ENCODE measurements at places on chromosomes 5 and 9.

DNA sequence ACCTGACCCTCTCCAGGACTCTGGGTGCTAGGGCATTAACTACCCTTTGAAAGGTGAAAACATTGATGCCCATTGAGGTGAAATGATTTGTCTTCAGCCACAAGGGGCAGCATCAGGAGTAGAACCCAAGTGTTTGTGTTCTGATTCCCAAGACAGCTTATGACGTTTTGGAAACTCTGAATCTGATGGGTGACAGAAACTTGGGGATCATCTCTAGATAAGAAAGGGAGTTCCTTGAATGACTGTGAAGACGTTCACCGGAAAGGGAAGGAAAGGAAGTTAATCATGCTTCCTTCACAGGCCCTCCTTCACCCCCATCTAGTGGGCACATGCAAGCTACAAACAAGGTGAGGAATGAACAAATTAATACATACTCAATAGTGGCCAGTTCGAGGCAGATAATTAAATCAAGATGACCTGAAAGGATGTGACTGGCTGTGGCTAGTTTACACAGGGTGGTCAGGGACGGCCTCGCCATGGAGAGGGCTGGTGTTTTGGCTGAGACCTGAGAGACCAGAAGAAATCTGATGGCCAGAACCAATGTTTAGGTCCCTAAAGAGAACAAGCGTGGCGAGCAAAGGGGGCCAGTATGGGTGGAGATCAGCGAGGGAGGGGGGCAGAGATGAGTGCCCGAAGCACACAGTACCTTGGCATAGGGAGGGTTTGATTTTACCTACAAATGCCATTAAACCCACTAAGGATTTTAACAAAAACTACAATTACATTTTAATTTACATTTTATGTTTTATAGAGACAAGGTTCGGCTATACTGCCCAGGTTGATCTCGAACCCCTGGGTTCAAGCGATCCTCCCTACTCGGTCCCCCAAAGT, 937 bp upstream of the SLC26A2 start:
- peak; percentile 49 for DNase-seq

DNA sequence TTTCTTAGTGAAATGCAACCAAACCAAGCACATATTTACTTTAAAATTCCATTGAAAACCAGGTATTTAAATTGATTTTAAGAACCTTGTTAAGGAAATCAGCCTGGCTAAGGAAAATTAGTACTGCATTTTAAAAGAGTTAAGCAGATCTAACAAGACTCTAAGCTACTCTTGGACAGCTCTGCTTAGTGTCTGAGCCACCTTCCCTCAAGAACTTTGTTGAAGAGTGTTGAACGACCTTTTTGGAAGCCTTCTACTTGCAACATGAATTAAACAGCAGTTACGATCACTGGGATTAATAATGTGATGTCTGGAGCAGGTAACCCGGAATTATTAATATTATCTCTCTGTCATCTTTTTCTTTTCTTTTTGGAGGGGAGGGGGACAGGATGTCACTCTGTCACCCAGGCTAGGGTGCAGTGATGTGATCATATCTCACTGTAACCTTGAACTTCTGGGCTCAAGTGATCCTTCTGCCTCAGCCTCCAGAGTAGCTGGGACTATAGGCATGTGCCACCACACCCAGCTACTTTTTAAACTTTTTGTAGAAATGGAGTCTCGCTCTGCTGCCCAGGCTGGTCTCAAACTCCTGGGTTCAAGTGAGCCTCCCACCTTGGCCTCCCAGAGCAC, 74.7 kb downstream of the ANKRD55 start:
- no peak for DNase-seq

- no peak for DNase-seq
Observed at GRCh38 chr5:18850216-18850615, 1137.8 kb downstream of the CDH18 start.

DNA sequence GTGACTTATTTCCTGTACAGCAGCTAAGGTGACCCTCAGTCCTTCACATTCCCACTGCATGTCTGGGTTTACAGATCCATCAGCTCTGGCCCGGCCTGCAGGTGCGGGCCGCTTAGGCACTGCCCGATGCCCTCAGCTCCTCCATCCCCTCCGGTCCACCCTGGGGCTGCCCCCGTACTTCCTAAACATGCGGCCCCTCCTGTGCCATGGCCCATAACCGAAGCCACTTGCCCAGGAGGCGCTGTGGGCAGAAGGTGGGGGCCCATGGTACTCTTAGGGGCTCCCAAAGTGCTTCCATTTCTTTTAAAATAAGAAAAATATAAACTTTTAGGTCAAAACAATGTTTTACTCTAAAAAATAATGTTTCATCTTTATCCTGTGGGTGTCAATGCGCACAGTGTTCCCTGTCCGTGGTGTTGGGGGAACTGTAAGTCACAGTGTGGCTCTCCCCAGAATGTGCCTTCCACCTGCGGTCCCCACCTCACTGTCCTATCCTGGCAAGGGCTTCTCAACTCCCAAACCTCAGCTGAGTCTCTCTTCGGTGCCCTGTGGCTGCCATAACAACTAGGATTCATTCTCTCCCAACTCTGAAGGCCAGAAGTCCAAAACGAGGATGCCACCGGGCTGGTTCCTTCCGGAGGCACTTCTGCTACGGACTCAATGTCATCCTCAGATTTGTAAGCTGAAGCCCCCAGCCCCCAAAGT, 132.7 kb upstream of the LPCAT1 start:
- no peak for DNase-seq

GRCh38 chr5:1820926-1821325, 19.7 kb downstream of the NDUFS6 start:
- no peak for DNase-seq

GRCh38 chr5:82662340-82662739, 384.2 kb upstream of the RPS23 start:
- no peak for DNase-seq

DNA sequence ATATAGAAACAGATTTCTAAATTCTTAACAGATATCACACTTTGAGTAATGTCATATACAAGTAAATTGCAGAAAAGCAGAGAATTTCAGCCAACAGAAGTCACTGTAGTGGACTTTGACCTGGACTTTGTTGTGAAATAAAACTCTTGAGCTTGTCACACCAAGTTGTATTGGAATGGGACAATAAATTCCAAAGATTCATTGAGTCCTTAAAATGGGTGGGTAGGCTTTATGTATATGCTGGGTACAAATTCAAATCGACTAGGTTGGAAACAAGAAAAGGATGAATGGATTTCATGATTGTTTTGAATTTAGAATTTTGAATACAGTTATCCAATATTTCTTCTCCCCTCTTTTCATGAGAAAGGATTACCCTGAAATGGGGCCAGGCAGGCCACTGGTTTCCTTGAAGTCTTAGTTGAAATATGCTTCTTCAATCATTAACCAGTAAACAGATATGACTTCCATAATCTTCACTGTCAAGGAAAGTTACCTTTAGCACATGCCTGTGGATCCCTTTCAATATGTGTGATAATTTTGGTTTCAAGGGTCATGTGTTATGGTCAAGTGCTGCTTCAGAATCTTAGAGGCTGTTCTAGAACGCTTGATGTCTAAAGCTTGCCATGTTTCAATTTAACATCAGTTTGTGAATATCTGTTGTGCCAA, 25.7 kb downstream of the PIP5K1B start:
- DNase-seq, result no peak

- no peak for DNase-seq
Observed at GRCh38 chr9:111955048-111955447, 58.4 kb downstream of the UGCG start.

DNA sequence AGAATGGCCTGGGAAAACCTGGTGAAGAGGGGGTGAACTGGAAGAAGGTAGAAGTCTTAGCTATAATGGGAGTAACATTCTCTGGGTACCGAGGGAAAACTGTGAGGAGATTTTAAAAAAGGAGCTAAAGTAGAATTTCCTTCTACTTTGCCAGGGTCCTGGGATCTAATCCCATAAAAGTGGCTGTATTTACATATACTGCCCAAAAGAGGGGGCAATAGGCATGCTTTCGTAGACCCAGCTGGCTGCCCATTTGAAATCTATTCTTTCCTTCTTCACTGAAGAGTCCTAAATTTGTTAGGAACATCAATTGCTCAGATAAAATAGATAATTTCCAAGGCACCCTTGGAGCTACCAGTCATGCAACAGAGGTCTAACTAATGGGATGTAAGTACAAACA, 159.2 kb downstream of the CDC42SE2 start:
- DNase-seq, result peak; percentile 17

Data from OCI-LY7 (cell line).